Urinary bladder (tissue), 4 donors: ENCODE measurements at places on chromosomes 6 and 20.
A peak's percentile ranks its signal among the peaks of the same experiment; 100 is the strongest.

DNA sequence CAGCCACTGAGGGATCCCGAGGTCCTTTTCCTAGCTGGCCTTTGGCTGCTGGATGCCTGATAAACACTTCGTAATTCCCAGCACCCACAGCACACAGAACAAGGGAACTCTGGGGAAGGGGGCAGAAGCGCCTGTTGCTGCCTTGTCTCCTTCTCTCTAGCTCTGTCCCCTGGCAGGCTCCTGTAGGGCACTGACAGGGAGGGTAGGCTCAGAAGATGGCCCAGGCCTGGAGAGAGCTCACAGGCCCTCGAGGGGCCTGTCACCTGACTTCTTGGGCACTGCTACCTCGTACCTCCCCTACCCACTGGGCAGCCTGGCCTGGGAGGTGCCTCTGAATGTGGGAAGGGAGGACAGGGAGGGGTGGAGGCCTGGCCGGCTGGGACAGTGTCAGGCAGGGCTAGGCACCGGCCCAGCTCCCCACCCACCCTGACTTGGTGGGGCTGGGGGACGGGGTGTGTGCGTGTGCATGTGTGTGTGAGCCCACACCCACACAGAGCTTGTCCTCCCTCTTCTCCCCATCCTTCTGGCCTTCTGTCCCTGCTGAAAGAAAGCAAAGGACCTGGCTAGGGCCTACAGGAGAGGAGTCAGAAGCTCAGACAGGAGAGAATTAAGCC lies 18.1 kb downstream of the C6orf132 start:
- DNase-seq, result no peak

DNA sequence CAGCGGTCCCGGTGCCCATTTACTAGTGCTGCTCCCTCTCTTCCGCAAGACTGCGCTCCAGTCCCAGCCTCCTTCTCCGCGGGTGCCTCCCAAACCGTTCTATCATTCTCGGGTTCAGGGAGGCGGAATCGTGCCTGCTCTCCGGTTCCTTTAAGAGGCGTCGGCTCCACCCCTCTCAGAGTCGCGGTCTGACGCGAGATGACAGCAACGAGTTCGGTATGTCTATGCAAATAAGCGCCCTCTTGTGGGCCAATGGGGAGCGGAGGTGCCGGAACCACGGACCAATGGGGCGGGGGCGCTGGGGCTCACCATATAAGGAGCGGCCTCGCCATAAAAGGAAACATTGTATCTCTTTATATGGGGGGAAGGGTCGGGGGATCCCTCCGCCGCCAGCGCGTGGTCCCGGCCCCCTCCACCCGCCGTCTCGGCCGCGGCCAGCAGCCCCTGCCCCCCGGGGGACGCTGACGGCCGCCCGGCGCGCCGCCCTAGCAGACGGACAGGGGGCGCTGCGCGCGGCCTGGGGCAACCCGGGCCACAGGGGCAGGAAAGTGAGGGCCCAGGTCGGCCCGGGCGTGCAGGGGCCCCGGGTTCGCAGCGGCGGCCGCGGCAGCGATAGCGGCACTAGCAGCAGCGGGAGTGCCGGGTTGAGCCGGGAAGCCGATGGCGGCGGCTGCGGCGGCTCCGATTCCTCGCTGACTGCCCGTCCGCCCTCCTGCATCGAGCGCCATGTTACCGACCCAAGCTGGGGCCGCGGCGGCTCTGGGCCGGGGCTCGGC lies at the start of gene SRF:
Gene SRF (plus strand): TSS at position 339 of the 776 bp plus-strand sequence. CDS start 388 bp downstream, at position 727.
- peak; percentile 99 for DNase-seq

DNA sequence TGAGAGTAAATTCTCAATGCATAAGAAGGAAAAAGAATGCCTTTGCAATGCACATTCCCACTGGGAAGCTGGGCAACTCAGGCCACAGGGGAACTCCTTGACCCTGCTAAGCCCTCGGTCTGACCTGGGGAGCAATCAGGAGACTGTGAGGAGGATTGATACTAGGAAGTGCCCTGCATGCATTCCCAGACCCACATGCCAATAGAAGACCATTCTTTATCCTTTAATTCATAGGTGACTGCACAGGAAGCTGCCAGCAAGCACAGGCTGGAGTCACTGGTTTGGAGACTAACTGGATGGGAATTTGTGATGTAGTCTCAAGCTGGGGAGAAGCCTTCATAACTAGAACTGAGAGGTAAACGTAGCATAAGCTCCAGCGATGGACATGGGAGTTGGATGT lies 1012.7 kb downstream of the EYS start:
- DNase-seq, result no peak

- no peak for DNase-seq
Measured at GRCh38 chr6:34544776-34545471, 11.2 kb downstream of the SPDEF start.

DNA sequence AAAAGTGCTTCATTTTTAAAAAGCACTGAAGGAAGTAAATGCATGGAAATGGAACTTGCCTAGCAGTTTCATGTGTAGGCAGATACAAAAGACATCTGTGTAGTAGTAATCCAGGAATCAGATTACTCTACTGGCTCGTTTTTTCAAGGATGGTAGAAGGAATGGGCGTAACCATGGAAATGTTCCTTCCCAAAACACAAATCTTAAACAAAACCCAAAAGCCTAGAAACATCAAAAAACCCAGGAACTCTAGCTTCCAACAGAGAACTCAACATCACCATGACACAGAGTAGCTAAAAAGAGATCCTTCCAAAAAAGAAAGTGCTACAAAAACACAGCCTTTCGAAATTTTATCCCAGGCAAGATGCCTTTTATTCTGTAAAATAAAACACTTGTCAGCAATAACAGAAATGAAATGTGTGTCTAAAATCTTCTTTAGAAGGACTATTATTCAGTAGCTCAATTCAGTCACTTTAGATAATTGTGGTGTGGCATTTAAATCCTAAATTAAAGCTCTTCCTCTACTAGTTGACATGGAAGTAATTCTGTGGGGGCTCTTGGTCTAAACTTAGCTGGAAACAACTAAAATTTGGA lies 81.7 kb downstream of the FAM217A start:
- DNase-seq, result no peak
